ENCODE measurements at places on chromosomes 2 and 18.

GRCh38 chr18:35578481-35578880 lies 3.1 kb upstream of the GALNT1 start:
- DNase-seq, result no peak

GRCh38 chr2:144082777-144083176 lies 437.1 kb downstream of the ZEB2 start:
- no peak for DNase-seq

DNA sequence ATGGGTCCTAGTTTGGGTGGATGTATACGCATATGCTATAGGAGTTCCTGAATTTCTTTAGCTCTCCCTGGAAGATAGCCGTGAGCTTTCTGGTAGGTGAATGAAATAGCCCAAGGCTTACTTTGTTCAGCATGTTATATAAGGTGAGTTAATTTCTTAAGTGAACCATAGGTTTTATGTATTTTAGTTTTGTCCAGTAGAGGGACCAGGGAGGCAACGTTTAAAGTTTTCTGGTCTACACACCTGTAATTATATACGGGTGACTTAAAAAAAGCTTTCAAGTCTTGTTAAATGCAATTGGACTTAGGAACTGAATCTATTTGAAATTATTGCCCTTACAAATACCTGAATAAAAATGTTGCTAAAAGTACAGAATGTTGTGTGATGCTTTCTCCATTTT lies 402.5 kb upstream of the DDX18 start:
- DNase-seq, result no peak

GRCh38 chr2:201909348-201909747 lies 103.0 kb downstream of the CDK15 start:
- DNase-seq, result no peak

- no peak for DNase-seq
Observed at GRCh38 chr2:200428961-200429665, 80.8 kb downstream of the KCTD18 start.

DNA sequence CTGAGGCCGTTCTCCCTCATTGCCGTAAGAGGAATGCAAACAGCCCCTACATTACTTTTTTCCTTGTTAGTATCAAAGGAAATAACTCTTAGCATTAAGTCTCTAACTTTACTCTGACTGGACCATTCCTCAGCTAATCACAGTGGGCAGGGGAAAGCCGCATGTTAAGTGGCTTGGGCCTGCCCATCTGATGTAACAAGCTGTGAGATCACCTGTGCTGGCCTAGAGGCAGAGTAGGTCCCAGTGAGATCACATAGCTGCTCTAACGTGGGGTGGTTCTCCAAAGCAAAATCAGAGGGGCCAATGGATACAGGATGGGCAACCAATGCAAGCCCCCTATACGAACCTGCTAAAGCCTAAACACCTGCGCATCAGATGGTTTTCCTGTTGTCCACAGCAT lies 5.9 kb upstream of the MOCOS start:
- DNase-seq, result no peak

DNA sequence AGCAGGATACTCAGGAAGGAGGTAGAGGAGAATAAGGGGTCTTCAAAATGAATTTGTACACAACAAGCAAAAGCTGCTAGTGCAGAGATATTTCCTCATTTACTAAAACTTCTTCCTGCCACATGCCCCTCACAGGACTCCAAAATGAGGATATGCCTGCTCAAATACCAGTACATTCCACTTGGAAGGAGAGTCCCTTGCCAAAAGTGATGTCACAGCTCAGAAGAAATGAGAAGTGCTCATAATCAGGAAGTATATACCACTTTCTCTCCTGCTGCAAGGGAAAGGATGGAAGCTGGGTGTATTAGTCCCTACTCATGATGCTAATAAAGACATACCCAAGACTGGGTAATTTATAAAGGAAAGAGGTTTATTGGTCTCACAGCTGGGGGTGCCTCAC lies 87.7 kb upstream of the FSHR start:
- DNase-seq, result no peak

GRCh38 chr2:105062158-105062557 lies 24.3 kb downstream of the MRPS9 start:
- DNase-seq, result no peak

DNA sequence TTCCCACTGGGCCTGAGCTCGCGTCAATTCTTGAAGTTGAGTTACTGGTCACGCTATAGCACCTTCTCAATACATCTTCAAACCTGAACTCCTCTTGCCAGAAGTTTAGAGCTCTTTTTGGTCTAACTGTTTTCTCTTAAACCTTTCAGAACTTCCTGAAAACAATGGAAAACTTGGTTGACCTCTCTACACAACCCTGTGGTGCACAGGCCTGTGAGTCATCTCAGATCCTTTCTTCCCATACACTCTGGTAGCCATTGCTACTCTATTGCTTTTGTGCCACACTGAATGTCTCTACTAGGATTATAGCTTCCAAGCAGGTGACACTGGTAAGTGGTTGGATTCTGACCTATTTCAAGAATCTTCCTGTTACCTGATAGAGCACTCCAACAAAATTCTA lies 321.5 kb upstream of the FSIP2 start:
- no peak for DNase-seq

DNA sequence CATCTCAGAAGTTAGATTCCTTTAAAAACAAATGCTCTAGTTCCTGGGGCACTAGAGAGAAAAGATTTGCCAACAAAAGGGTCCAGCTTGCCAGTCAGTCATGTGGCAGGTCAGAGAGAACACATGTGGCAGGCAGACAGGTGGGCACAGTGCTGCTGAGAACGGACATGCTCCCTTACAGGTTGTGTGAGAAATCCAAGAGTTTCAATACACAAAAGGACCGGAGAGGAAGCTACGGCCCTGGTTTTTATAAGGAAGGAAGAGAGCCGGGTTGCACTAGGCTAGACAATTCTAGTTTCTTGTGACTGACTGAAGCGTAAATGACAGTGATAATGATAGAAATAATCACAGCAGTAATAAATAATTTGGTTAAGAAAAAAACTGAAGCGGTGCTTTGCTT lies 18.3 kb downstream of the CDC42EP3 start:
- DNase-seq, result no peak
